ENCODE measurements at places on chromosomes 7 and 10.

DNA sequence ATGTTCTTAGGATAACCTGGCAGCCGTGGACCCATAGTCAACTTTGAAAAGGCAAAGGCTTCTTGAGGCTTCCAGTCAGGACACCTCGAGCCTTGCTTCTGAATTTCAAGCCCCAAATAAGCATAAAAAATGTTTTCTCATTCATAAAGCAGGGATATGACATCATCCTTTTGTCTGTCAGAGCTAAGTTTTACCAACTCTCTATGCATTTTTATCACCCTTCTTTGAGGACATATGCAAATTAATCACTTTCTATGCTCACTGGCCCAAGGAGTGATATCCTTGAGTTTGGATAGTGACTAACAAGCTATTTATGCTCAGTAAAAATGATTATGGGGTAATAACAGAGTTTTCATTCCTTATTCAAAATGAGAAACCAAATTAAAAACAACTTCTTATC, 159.4 kb downstream of the ANLN start:
- no peak for DNase-seq

- no peak for DNase-seq
Observed at GRCh38 chr7:93980744-93981479, 23.2 kb downstream of the BET1 start.

DNA sequence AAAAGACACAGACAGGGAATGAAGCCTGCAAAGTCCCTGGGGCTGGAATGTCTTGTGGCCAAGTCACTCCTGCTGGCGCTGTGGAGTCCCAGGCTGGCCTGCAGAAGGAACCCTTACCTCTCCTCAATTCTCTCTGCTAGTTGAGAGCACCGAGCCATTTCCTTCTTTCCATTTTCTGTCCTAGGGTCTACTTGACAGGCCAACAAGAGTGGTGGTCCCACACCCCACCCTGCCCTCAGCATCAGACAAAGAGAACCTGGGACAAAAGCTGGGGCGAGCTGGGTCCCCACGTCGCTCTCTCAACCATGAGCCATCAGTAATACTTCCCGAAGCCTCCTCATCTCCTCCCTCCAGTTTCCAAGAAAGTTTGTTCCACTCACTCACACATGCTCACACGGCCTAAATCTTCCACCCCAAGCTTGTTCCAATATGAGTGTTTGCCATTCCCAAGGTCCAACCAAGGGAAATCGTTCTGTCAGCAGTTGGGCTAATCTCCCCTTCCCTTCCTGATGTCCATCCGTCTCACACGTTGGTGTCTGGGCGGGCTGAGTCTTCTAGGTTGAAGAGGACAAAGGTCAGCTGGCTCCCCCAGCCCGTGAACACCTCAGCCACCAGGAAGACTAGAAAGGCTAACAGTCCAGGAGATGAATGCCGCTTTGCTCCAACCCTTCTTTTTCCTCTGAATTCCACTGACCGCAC, 44.3 kb downstream of the CLEC2L start:
- peak; percentile 57 for DNase-seq

- DNase-seq, result no peak
Observed at GRCh38 chr7:69889338-69889975, 291.2 kb downstream of the AUTS2 start.

DNA sequence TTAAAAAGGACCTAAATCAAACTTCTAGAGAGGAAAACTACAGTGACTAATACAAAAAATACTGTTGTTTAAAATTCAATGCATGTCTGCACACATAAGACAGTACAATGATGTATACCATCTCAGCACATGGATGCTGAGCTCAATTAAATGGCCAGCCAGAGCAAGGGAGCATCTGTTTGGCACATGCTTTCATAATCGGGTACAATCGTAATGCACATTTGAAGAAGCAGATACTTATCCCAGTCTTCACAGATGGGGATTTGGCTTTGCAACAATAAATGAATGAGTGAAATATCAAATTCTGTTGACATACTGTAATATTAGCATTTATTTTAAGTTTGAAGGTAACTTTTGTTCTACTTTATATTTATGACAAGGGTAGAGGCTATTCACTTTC, 187.8 kb downstream of the CRPPA start:
- no peak for DNase-seq

- DNase-seq, result no peak
Observed at GRCh38 chr10:116611153-116611545, 9.6 kb upstream of the PNLIPRP2 start.

DNA sequence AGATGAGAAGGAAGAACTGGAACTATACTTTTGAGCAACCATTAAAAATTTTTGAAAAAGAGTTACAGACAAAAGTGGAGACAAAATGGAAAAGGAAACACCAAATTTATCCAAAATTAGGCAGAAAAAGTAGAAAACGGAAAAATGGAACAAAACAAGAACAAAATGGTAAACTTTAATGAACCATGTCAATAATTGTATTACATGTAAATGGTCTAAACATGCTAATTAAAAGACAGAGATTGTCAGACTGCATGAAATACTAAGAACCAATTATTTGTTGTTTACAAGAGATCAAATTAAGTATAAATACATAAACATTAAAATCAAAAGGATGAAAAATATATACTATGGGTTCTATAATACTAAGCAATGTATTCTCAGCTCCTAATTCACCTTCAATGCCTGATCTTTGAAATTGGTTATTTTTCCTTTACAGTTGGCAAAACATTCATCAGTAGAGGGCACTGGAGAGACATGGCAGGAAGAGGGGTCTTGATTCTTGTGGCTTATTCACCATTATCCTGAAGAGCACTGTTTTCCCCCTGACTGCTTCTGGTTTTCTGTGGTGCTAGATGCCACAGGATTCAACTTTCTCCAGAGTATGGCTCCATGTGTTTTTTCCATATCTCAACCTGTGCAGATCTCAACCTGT, 124.9 kb downstream of the ELFN1 start:
- DNase-seq, result no peak

- DNase-seq, result peak; percentile 56
Observed at GRCh38 chr7:157529768-157530560, 193.2 kb downstream of the DNAJB6 start.

- no peak for DNase-seq
Observed at GRCh38 chr7:112765105-112765504, 25.1 kb downstream of the TMEM168 start.

Data from lower leg skin (tissue), 4 donors.